ENCODE measurements at places on chromosomes 16 and 17.

- no peak for DNase-seq
These were observed 58.5 kb downstream of the BANP start for GRCh38 chr16:88009563-88010342.

- DNase-seq: no peak
These were observed 265.0 kb downstream of the CPPED1 start for GRCh38 chr16:12538667-12539091.

DNA sequence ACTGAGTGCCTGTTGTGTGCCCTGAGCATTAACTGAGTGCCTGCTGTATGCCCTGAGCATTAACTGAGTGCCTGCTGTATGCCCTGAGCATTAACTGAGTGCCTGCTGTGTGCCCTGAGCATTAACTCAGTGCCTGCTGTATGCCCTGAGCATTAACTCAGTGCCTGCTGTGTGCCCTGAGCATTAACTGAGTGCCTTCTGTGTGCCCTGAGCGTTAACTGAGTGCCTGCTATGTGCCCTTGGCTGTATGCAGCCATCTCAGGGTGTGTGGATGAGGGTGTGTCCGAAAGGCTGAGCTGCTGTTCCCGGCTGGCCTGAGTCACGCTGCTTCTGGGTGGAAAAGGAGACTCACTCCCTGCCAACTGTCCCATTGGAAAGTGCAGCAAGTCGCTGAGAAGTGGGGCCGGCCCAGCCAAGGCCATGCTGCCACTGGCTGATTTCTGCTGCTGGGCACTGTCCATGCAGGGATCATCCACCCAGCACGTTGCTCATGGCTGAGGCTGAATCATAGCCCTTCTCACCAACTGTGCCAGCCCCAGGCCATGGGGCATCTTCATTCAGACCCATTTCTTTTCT is 113.8 kb downstream of the OR1D5 start:
- peak; percentile 78 for DNase-seq

- DNase-seq: no peak
These were observed 251.2 kb downstream of the ENGASE start for GRCh38 chr17:79325709-79326430.

DNA sequence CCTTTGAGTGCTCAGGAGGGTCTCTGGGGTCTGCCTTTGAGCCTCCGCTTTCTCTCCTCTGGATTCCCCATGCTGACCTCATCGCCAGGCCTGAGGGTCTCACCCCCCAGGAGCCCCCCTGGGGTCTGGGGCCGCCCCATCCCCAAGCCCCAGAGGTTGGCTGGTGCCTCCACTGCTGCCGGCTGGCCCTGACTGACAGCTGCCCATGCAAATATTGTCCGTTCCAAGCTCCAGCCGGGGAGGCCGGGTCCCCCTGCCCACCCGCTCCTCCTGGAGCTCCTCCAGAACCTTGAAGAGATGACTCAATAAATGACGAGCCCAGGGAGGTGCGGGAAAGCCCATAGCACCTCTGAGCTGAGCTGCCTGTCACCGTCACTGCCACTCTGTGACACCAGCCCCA is 173.8 kb downstream of the RBFOX3 start:
- no peak for DNase-seq

GRCh38 chr16:4795181-4795827 is at the start of gene SMIM22:
SMIM22 (plus strand) TSS chr16:4795369; CDS start chr16:4795735, 366 bp downstream.
- peak; percentile 83 for DNase-seq

DNA sequence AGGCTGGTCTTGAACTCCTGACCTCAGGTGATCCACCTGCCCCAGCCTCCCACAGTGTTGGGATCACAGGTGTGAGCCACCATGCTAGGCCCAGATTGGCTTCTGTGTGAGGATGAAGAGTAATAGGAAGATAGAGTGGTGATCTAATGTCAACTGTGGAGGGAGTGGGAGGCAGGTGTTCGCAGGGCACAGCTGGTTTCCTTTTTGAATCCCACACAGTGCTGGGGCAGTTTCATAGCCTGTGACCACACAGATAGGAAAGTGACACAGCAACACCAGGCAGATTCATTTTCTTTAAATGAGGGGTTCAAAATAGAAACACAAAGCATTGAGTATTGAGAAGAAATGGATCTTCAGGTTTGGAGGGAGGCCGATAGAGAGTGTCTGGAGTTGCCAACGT is 540.3 kb downstream of the WWOX start:
- DNase-seq: no peak

GRCh38 chr16:56203052-56203451 is 11.8 kb downstream of the GNAO1 start:
- peak; percentile 23 for DNase-seq

GRCh38 chr16:61576476-61576875 is 459.8 kb downstream of the CDH8 start:
- no peak for DNase-seq

DNA sequence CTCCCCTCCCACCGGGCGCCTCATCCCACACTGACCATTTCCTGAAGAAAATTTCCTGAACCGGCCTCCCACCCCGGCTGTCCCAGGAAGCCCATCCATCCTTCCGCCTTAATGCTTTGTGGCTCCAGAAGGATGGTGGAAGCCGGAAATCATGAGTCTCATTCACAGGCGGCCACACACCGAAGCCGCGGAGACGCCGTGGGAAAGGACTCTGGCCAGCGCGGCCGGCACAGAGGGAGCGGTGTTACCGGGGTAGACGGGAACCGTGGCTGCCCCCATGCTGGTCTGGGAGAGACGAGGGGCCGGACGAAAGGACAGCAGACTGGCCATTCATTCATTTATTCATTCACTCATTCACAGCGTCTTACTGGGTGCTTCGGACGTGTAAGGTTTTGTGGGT is 326.8 kb downstream of the SEC14L1 start:
- DNase-seq: no peak
